ENCODE measurements at places on chromosomes 7 and 10. TPM values are rescaled to one million over a fixed set of nuclear protein-coding genes. Genes with fewer than 3 reads are reported as not detected.

- DNase-seq, result peak; percentile 52
Observed at GRCh38 chr7:137096607-137097006, 228.2 kb downstream of the CHRM2 start.

GRCh38 chr7:54292171-54292925, 249.8 kb upstream of the VSTM2A start:
- DNase-seq, result no peak

DNA sequence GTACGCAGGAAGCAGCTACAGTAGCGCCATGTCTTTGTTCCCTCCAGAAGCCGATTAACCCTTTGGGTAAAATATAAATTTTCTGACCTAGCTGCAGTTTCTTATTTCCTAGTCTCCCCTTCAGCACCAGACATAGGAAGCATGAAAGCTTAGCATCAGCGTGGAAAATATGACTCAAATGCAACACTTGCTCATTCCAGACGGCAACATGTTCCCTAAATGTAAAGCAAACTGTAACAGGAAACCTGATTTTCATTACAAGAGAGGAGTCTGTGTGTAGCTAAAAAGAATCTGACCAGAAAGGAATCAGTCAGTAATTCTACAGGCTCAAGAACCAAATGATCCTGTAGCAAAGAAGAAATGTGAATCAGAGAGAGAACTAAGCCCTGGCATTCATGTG, 219.2 kb downstream of the C7orf25 start:
- DNase-seq, result no peak

DNA sequence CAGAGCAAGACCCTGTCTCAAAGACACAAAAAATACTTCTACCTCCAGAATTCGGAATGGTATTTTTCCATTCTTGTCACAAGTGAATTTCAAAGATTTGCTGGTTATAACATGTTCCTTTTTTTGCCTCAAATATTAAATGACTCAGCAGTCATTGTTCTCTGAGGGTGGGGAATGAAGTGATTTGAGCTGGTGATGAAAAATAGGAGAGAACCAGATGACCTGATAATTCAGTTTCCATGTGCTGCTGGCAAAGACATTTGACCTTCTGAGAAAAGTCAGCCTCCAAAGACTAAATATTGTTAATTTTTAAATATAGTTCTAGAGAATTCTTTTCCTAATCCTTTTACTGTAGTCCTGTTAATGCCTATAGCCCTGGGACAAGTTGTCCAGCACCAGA, 78.9 kb downstream of the CACNB2 start:
- no peak for DNase-seq

DNA sequence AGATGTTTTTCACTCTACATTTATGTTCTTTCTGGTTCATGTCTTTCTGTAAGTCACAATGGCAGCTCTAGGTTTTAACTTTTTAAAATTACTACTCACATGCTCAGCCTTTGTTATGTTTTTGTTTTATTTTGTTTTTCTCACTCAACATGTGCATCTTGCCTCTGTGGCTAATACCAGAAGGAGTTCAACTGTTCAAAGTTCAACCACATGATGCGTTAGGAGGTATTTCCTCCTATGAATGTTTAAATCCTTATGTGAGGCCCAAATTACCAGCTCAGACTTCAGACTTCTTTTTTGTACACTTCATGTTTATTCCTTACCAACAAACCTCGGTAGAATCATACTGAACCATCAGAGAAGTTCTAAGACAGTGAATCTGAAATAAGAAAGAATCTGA, 151.6 kb downstream of the MALRD1 start:
- DNase-seq, result no peak

RASA4 gene
- 3.3 TPM for total RNA-seq

VSIR gene
- total RNA-seq, result 5.0 TPM

SPOCK2 gene
- not detected for total RNA-seq

NEUROD6 gene
- total RNA-seq, result not detected

RET gene
- total RNA-seq, result 0.18 TPM

ERVW-1 gene
- total RNA-seq, result not detected
